Activated T-cell treated with anti-CD3 and anti-CD28 coated beads for 24 hours (primary cell): ENCODE measurements at places on chromosomes 2 and 18.

- DNase-seq: no peak
Observed at GRCh38 chr2:150544731-150545130, 57.3 kb upstream of the RND3 start.

GRCh38 chr2:231263118-231263831 is 64.8 kb downstream of the ARMC9 start:
- DNase-seq: no peak

GRCh38 chr2:139940686-139941085 is 1160.5 kb upstream of the NXPH2 start:
- DNase-seq: no peak

DNA sequence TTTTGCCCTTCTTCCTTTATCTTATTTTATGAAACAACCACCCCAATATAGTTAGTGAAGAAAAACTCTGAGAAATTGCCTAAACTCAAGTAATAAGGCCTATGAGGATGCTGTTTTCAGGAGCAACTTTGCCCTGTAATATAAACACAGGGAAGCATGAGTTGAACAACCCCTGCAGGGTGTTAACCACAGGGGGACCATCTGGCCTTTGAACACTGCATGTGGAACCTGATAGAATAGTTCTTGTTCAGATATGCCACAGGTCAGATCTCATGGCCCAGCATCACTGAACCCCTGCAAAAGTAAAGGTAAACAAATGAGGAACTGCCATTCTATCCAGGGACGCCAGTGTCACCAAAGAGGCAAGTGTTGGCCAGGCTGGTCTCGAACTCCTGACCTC is 82.6 kb downstream of the MAPK4 start:
- DNase-seq: no peak

- no peak for DNase-seq
Observed at GRCh38 chr2:79370976-79371538, 141.8 kb upstream of the CTNNA2 start.

DNA sequence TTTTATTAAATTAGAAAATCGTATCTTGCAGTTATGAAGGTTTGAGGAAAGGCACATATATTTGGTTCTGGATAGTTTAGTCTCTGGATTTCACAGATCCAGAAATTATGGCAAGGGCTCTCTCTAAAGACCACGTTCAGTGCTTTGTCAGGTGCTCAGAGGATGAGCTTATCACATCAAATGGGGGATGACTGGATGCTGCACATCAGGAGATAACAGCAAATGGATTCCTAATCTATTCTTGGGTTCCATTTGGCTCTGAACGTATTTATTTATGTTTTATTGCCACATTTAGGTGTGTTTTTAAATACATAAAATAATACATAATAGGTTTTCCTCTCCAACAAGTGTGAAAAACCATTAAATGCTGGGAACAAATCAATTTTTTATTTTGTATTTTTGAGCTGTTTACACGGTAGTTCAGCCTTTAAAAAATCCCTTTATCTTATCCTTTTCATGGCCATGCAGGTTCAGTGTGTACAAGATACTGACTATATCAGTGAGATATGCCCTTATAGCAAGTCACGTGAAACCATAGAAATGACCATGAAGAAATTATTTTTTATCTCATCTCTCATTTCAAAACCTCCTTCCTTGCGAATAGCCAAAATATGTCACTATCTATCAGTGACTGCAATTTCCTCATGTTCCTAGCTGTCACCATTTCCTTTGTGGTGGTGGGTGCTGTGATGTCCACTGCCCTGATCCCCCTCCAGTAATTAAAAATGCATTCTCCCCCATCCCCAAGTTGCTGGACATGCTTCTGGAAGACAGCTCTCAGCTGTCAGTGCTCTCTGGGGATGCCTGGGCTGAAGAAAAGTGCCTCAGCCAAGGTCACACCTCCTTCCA is 25.9 kb upstream of the CXCR4 start:
- no peak for DNase-seq

DNA sequence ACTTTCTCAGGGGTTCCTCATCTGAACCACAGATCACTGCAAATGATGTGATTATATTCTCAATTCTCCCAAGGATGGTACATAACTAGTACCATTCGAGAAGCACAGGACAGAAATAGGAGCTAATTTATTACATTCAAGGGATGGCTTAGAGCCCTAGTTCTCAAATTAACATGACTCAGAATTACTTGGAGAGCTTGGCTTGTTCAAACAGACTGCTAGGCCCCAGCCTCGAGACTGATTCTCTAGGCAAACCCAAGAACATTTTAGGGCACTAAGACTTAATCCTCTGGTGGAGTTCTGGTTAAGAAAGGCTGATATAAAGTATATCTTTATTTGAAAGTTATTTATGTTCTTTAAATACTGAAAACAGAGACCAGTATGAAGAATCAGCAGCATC is 35.8 kb downstream of the HIBCH start:
- no peak for DNase-seq

- no peak for DNase-seq
Observed at GRCh38 chr2:215881582-215881981, 131.8 kb downstream of the MREG start.

DNA sequence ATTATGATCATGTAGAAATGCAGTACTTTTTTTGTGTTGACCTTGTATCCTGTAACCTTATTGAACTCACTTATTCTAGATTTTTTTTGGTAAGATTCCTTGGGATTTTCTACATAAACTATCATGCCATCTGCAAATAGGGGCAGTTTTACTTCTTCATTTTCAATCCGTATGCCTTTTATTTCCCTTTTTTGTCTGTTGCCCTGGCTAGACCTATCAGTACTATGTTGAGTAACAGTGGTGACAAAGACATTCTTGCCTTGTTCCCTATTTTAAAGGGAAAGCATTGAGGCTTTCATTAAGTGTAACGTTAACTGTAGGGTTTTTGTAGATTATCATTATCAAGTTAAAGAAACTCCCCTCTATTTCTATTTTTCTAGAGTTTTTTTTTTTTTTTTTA is 92.3 kb downstream of the LYPD1 start:
- DNase-seq: no peak

DNA sequence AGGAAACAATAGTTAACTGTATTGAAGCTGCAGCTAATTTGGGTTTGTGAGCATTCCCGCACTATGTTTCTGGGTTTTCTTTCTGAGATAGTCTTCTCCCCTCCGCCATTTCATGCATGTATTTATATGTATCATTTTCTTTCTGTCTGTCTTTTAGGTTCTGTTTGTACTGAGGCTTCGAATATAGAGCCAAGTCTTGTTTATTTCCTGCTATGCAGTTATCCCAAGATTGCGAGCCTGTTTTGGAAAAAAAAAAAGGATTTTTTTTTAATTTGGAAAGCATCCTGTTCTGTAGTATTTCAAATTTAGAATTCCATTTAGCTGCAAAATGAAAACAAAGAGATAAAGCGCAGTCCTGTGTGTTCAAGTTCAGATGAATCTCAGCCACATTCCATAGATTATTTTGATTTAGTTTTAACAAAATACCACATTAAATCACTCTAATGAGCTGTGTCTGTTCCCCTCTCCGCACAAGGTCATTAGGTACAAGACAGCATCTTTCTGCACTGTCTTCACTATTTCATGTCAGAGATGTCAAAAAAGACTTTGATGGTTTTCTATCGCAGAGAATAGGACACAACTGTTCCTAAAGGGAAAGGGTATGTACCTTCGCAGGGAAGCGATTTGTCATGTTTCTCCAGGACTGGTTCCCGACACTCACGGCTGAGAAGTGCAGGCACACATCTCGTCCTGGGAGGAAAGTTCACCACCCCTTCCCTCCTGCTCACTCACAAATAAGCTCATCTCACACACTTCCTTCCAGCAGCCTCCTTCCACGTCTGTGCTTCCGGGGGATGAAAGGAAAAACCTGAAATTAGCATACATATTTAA is 443.4 kb downstream of the ZNF516 start:
- no peak for DNase-seq

GRCh38 chr18:79556829-79557585 is 122.6 kb upstream of the CTDP1 start:
- DNase-seq: no peak

GRCh38 chr18:24659827-24660720 is 199.6 kb downstream of the HRH4 start:
- DNase-seq: no peak

DNA sequence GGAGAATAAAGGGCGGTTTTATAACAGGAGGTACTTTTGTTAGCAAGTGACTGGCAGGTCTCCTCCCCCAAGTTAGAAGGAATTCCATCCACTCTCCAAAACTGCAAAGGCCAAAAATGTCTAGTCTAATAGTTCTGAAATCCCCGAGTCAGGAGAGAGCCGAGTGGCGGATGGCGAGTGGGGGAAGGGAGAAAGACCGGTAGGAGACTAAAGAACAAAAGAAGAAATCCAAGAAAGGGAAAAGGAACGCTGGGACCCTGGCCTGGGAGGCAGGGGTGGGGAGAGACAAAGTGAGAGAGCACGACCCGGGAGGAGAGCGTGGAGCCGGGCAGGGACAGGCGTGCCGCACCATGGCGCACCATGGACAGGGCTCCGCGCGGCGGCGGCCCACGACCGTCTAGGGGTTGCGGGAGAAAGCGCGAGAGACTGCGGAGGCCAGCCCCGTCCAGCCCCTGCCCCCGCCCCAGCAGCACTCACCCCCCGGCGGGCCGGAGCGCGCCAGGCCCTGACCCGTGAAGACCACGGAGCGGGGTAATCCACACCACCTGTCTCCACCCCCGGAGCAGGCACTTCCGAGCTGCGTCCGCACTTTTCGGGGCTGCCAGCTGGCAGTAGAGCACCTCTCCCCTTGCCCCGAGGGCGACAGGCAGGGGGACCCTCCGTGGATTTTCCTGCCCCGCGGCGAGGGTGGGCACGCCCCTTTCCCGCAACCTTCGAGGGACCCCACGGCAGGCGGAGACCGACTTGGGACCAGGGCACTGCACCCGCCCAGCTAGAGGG is 1.6 kb downstream of the CDH2 start:
- no peak for DNase-seq

DNA sequence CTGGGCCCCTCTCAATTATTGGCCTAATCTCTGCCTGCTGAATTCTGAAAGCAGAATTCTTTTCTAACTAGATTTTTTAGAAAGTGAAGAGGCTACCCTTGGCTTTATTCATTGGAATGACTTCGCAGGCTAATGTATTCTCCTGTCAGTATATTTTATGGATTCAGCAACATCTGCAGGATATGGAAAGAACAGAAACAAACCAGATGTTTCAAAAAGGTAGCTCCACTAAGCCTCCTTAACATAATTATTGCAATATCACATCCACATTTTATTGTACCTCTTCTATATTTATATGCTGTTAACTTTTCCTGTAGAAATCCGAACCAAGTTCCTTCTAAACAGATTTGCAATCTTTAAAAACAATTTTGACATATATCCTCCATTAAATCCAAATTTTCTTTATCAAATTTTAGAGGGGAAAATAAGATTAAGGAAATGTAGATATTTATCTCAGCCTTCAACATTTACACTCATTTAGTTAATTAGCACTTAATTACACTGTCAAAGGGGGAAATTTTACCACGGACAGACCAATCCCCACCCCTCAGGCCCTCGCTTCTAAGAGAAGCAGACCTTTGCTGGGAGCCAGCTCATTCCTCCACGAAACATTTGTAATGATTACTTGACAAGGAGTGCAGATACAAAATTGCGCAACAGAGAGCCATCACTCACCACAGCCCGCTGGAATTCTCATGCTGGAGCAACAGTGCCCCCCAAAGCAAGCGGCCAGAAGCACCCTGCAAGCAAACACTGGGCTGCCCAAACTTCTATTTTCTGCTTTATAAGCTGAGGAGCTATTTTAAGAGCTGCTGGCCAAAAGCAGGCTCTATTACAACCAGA is 253.4 kb downstream of the ETAA1 start:
- no peak for DNase-seq

GRCh38 chr18:35371412-35372195 is 5.5 kb downstream of the ZNF396 start:
- no peak for DNase-seq

GRCh38 chr2:207474863-207475485 is 54.8 kb upstream of the CREB1 start:
- DNase-seq: peak; percentile 23

DNA sequence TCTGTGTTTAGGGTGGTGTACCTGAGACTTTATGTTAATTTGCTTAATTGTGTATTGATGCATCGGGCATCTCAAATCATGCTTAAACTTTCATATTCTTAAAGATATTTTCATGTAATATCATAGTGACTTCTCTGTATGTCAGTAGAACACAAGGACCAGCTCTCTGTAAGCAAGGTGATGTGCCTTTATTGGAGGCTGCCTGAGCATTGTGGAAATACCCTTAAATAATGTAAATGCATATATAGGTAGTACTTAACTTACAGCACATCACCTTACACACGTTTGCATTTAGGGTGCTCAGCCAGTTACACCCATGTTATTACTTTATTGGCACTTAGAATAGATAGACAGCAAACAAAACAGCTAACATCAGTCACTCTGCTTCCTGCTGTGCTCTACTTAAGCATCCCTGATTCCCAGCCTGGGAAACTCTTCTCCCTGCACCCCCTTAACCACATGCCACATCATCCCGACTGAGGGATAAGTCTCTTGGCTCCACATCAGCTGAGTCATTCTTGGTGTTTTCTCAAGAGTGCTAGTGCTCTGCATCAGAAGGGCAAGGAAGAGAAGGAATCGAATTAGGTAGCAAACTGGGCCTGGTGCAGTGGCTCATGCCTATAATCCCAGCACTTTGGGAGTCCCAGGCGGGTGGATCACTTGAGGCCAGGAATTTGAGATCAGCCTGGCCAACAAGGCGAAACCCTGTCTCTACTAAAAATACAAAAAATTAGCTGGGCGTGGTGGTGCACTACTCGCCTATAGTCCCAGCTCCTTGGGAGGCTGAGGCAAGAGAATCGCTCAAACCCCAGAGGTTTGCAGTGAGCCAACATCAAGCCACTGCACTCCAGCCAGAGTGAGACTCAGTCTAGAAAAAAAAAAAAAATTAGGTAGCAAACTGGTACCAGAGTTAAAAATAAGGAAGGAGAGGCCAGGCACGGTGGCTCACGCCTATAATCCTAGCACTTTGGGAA is 108.7 kb downstream of the MAP3K20 start:
- no peak for DNase-seq

DNA sequence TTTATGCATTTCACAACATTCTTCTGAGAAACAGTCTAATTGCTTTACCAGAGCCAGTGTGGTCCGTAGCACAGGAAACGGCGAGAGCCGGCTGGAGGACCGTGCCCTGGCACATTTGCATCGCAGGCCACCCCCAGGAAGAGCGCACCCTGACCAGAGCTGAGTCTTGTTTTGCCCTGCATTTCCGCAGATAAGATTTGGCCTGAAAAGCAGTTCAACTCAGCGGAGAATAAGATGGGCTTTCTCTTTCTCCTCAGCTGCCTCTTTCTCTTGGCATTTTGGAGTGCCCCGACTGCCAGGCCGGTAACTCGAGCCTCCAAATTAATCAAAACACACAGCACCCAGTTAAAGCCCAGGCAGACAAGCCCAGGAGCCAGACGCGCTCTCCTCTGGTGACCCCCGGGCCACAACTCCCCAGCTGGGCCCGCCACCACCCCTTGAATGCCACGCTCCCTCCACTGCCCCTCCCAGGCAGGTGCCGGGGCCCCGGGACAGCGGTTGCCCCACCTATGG is 464 bp downstream of the COL4A4 start:
- no peak for DNase-seq
